ENCODE measurements at places on chromosomes 5 and 9.
A peak's percentile ranks its signal among the peaks of the same experiment; 100 is the strongest.

- no peak for ATAC-seq
Measured at GRCh38 chr5:58961631-58962280, 378.9 kb downstream of the RAB3C start.

DNA sequence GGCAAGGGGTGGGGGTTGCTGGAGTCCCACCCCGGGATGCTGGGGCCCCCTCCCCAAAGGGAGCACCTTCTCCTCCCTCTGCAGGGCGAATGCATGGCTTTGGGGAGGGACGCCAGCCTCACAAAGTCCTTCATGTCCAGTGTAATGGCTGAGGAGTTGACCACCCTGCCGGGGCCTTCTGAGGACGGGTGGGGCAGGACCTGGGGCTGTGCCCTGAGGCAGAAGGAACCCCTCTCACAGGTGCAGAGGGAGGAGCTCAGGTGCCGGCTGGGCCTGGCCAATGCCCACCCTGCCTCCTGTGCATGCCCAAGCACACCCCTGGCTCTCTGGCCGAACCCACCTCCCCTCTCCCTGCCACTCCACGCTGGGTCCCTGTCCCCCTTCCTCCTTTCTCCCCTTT lies 64.3 kb upstream of the RNU6ATAC start:
- ATAC-seq, result no peak

DNA sequence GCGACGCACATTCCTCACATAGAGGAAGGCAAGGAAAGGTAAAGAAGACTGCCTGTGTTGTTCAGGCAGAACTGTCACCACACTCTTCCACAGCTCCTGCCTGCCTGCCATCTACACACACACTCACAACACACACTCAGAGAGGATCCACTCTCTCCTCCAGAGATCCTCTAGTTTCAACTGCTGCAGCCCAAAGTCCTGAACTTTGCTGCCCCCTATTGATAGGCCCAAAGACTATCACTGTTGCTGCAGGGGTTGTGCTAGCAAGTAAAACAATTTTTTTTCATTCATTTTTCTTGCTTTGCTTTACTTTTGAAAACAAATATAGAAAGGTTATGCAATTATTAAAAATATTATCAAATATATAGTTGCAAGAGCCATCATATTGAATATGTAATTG lies 5.9 kb upstream of the CFAP90 start:
- ATAC-seq, result no peak

GRCh38 chr9:100011062-100011681 lies 87.6 kb downstream of the ERP44 start:
- no peak for ATAC-seq

DNA sequence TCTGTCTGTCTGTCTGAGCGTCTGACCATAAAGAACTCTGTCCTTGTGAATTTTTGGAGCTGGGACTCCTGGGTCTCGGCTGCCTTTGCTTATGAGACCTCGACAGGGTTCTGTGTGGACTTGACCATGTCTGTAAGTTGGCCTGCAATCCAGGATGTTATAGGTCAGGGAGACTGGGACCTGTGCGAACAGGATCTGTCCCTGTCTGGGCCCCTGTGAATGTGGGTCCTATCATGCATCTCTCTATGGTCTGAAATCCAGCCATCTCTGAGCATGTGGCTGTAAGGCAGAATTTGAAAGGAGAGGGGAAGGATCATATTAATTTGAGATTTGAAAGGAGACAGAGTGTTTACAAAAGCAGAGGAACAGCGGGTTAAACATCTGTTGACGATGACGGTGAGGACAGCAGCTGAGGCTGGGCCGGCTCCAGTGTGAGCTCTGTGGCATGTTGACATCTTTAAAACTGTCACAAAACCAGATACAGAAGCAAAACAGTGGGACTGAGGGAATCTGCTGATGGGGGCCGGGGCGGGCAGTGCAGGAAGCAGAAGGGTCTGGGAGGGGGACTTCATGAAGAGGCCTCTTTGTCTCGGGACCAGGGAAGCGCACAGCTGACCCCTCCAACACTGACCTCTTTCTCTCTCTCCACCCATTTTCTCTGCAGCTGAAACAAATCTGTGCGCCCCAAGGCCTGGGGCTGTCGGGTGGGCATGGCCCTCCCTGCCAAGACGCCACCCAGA lies 19.1 kb upstream of the MVB12B start:
- ATAC-seq, result no peak

- ATAC-seq, result no peak
Measured at GRCh38 chr5:175285261-175285660, 158.7 kb downstream of the DRD1 start.

DNA sequence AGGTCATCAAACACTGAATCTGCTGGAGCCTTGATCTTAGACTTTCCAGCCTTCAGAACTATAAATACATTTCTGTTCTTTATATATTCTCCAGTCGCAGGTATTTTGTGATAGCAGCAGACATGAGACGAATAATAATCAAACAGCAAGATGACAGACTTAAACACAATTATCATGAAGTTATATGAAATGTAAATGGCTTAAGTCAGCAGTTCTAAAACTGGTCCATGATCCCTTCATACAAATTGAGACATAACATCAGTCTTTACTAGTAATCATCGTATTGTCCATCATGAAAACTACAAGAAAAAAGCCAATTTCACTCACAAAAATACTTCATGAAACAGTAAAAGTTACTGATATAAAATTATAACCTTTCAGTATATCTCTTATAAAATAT lies 101.8 kb downstream of the ZDHHC21 start:
- ATAC-seq, result no peak

DNA sequence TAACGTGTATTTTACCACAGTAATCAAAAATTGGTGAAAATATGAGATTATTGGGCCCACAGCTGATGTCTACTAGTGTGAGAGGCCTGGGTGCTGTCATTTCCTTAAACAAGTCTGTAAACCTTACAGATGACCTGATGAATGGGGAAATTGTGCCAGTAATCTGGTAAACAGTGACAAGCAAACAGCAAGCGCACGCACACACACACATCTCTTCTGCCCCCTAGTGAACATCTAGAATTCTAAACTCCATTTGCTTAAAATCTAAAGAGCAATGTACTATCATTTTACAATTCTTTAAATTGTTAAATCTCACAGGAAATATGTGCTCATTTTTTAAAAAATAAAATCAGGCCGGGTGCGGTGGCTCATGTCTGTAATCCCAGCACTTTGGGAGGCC lies 7.5 kb upstream of the RAPGEF1 start:
- peak; percentile 52 for ATAC-seq

DNA sequence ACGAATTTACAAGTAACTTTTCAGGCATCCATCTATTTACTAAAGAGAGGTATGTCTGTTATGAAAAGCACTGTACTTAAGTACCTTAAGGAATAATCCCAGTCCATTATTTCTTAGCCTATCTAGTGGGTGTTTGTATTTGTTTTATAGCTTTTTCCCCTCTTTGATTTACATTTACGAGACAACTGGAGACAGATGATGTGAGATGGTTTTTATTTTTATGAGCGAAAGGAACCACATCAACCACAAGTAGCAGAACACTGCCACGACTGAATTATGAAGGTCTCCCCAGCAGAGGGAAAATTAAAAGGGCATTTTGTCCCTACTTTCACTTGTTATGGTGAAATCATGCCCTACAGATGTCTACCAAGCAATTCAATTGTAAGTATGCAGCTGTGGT lies 357.8 kb downstream of the NFIB start:
- ATAC-seq, result no peak

DNA sequence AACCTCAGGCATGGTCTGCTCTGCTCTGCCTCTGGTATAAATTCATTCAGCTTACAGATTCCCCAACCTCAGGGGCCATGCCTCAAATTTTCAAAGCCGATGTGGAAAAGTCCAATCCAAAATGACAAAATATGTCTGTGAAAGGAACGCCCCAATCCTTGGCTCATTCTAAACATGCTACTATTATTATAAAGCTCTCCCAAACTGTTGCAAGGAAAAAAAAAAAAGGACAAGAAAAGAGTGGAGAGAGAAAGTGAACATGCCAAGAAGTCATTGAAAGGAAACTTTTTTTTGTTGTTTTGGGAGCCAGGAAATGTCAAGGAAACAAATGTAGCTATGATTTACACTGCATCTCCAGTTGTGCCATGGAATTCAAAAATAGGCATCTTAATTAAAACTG lies 3.8 kb downstream of the COL23A1 start:
- ATAC-seq, result no peak

DNA sequence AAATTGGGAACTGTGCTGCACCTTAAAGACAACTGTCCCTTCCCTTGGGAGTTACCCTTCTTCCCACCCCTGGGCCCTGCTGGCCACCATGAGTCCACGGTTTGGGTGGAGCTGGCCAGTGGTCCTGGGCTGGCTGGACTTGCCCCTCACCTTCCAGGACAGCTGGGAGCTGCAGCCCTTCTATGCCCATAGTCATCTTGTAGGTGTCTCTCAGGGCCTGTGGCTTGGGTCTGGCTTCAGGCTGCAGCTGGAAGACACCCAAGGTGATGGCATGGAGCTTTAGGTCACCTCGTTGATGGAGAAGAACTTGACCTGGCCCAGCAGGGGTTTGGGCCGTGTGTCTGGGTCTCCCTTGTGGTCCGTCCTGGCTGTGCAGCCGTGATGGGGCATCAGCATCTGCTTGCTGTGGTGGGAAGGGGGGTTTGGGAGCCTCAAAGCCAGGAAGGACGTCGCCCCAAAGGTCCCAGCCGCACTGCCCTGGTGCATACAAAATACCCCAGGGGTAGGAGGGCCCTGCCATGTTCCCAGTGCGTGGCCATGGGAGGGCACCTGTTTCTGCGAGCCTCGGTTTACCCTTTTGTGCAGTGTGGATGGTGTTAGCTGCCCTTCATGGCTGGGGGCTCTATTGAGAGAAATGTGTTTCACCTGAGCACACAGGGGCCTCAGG lies 8.9 kb downstream of the WNK2 start:
- ATAC-seq, result no peak

DNA sequence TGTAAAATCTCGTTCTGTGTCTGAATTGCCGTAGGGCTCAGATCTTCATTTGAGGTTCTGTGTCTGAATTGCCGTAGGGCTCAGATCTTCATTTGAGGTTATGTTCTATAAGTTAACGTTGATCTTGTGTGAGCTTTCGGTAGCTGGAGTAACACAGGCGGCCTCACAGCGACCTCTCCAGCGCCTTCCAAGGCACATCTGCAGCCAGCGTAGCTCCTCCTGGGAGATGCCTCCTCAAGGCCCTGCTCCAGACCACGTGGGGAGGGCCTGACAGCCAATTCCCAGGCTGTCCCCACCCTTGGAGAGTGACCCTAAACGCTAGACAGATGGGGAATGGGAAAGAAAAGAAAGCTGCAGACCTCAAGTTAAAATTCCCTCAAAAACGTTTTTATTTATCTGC lies 8.7 kb upstream of the AHRR start:
- no peak for ATAC-seq

DNA sequence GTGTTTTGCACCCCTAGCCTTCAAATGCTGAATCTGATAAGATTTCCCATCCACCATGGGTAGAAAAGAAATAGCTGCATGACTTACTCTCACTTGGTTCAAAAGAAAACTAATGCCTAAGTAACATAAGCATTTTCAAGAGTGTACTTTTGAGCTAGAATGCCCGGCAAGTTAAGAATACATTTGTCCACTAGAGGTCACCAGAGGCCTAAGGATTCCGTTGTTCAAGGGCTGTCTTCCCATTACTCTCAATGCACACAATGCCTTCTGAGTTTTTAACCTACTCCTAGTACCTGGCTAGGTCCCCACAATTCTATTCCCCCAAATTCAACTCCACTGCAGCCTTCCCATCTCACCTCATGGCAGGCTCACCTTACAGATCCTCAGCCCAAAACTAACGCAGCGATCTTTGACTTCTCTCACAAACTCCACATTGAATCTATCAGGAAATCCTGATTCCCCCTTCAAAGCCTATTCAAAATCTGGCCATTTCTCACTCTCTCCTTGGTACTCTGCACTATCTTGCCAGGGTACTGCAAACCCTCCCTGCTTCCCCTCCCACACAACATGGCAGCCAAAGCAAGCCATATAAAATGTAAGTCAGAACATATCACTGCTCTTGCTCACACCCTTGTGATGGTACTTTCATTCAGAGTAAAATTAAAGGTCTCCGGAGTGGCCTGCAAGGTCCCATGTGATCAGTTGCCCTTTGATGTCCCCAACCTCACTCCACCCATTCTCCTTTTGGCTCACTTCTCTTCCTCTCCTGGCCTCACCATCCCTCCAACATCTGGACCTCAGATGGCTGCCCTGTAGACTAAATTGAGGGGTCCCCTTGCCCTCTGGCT lies 13.4 kb downstream of the OXCT1 start:
- peak; percentile 77 for ATAC-seq

DNA sequence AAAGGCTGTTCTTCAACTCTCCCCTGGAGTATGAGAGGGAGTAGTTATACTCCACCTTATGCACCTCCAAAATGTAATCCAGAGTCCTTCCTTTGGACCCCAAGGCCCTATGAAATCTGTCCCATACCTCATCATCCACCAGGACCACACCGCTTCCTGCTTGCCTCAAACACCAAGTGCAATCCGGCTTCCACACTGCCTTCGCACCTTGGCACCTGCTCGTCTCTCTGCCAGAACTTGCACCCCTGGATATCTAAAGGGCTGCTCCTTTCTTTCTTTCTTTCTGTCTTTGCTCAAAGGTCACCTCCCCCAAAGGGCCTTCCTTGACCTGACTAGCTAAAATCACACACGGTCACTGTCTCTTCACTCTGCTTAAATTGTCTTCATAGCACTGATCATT lies 63.9 kb upstream of the SHB start:
- no peak for ATAC-seq

GRCh38 chr9:7115606-7116005 lies 357.8 kb downstream of the KDM4C start:
- no peak for ATAC-seq

- ATAC-seq, result no peak
Measured at GRCh38 chr9:3434594-3434993, 91.2 kb downstream of the RFX3 start.

DNA sequence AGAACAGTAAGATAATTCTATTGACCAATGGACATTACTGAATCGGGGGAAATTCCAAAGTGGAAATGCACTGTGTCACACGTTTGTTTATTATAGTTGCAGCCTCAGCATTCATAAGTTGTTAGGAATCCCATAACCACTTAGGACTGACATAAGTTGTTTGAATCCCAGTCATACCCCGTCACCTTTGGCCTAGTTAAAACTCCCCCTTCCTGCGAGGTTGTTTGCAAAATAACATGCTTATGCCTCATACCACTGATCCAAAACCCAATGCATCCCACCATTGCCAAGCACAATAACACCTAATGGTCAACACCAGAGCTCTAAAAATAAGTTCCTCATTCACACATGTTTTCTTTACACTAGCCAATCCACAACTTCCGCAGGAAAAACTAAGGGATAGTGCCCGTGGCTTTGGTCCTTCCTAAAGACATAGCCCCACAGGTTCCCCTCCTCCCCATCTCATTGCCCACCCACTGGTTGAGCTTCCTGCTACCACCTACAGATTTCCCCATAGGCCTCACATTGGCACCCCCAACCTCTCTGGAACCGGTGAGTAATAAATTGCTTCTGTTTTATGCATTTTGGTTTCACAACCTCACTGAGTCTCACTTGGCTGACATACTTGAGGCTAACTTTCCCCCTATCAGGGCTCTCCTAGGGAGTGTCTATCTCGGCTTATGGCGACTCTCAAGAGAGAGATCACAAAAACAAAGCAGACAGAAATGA lies 42.3 kb upstream of the MUSK start:
- peak; percentile 76 for ATAC-seq

DNA sequence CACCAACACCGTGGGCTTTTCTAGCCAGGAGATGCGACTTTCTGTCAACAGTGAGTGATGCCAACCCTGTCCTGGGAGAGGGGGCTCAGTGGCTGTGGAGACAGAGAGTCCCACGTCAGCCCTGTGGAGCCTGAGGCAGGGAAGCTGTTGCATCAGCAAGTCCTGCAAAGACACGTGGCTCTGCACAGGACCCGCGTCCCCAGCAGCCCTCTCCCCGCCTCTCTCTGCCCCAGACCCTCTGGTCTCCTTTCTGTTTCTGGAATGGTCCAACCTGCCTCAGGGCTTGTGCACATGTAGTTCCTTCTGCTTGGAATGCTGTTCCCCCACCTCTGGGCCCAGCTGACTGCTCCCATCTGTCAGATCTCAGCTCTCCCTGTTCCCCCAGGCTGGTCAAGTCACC lies 60.4 kb downstream of the HMCN2 start:
- ATAC-seq, result no peak
